Muscle of arm (tissue), 14 donors: ENCODE measurements at places on chromosomes 16 and 17.

GRCh38 chr16:86610779-86611524, 32.6 kb downstream of the FOXL1 start:
- no peak for DNase-seq

GRCh38 chr17:16484445-16485175, 7.4 kb downstream of the LRRC75A start:
- DNase-seq, result no peak

DNA sequence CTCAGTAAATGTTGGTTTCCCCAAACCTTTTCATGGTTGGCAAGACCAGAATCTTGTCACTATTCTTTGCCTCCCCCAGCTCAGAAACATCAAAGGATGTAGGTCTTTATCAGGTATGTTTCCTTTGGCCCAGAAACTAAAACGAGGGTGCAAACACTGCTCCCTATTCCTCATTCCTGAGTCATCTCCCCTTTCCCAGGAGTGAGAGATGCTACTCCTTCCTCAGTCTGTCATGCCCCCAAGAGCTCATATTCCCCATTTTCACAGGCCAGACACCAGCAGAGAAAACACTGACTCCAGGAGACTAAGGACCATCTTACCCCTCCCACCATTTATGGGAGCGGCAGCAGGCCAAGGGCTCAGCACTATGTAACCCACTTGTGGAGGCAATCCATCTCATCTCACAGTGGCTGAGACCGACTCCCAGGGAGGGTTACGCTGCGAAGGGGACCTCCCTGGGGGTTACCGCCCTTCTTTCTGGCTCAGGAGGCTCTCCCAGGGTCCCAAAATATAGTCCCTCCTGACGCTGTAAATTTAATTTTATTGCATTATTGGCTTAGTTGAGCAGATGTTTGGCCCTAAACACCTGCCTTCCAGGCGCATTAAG, 1.5 kb downstream of the GEMIN4 start:
- DNase-seq, result no peak

DNA sequence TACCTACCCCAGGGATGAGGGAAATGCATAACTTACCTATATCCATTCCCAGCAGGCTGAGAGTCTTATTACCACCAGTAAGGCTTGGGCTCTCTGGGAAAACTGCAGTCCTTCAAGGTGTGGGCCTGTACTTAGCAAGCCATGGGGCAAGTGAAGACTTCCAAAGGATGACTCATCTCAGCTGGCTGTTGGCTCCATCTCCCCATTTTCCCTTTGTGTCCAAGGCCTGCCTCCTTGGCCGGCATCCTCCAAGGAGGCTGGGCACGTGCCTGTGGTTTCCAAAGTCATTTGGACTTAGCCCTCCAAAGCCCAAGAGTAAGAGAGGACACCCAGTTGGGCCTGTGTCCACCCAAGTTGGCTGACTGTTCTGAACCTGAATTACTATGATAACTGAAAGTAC, 89.8 kb downstream of the TMEM100 start:
- no peak for DNase-seq

DNA sequence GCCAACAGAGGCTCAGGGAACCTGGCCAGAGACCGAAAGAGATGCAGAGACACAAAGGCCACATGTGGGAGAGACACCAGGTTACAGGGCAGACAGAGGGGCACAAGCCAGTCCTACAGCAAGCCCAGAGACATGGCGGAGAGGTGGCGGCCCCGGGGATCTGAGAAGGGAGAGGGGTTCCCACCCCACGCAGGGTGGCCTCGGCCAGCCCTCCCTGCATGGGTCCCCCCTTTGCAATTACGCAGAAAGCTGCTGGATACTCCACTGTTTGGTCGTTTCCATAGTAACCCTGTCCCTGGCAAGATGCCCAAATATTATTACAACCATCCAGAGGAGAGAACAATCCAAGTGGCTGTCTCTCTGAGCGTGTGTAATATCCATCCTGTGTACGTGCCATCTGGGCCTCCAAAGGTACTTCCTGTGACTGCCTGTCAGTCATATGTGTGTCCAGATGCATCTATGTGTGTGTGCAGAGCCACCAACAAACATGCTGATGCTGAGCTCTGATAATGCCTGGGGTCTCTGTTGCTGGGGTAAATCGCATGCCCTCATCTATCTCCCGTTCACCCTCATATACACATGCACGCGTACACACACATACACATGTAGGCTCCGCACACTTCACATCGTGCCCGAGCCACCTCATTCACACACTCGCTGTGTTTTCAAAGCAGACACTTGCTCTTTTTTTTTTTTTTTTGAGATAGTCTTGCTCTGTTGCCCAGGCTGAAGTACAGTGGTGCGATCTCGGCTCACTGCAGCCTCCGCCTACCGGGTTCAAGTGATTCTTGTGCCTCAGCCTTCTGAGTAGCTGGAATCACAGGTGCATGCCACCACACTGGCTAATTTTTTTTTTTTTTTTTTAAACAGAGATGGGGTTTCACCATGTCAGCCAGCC, 5.5 kb downstream of the PCGF2 start:
- peak; percentile 96 for DNase-seq

DNA sequence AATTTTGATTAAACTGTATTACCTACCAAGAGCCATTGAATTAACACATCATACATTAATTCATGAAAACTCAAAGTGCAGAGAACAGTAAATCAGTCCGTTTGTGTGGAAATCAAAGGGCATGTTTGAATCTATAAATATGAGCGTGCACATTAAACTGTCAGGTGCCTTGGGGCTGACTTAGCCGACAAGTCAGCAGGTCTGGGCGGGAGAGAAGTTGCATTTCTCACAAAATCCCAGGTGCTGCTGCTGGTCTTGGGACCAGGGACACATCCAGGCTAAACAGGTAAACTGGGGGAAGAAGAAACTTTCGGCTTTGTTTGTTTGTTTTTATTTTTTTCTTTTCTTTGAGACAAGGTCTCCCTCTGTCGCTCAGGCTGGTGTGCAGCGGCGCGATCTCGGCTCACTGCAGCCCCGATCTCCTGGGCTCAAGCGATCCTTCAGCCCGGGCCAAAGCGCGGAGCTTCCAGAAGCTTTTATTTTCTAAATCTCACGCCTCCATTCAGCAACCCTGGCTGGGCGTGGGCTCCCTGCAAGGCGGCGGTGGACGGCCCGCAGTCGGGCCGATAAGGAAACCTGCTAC, 213.9 kb downstream of the MRTFB start:
- DNase-seq, result peak; percentile 76

GRCh38 chr17:58312829-58313228, 15.8 kb downstream of the TSPOAP1 start:
- no peak for DNase-seq

GRCh38 chr16:57306676-57307341, 22.3 kb upstream of the PLLP start:
- DNase-seq, result no peak

DNA sequence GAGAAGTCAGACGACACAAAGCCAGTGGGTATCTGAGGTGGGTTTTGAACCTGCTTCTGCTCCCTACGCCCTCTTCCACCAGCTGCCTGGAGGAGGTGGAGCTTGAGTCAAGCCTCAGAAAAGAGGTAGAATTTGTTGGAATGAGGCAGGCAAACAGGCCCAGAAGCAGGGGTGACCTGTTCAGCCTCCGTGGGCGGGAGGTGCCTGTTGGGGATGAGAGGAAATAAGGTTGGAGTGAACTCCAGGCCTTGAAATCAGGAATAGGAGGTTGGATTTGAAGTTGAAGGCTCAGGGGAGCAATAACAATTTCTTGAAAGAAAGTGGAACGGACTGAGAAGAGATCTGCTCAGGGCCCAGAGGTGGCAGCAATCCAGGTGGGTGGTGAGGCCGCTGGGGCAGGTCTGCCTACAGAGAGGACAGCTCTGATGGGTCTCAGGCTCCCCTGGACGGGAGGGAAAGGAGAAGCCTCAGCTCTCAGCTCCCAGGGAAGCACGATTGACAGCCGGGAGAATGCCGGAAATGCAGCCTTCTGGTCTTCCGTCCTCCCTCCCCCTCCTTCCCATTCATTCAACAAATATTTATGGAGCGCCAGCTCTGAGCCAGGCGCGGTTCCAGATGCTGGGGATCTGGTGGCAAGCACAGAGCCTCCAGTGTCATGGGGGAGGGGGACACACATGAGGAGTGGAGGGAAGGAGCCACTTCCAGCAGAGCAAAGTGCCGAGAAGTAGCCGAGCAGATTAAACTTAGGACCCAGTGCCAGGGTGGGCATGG, 61.9 kb upstream of the CIBAR2 start:
- no peak for DNase-seq

GRCh38 chr17:15361151-15361550, 19.8 kb upstream of the TEKT3 start:
- no peak for DNase-seq

DNA sequence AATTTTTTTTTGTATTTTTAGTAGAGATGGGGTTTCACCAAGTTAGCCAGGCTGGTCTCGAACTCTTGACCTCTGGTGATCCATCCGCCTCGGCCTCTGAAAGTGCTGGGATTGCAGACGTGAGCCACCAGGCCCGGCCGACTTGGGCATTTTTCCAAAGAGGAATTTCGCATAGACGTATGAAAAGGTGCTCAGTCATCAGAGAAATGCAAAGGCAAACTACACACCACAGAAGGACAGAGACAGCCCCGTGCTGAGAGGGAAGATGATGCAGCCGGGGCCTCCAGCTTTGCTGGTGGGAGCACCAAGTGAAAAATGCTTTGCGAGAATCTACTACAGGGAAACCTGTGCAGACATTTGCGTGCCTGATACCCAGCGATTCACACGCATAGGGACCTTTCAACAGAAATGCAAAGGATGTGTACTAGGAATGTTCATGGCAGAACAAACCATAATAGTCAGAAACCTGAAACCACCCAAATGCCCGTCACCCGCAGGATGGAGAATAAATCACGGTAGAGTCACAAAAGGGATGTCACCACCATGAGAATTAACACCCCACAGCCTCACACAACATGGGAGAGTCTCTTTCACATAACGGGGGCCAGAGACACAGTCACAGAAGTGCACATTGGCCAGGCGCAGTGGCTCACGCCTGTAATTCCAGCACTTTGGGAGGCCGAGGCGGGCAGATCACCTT, 5.2 kb downstream of the RAB40B start:
- DNase-seq, result no peak

DNA sequence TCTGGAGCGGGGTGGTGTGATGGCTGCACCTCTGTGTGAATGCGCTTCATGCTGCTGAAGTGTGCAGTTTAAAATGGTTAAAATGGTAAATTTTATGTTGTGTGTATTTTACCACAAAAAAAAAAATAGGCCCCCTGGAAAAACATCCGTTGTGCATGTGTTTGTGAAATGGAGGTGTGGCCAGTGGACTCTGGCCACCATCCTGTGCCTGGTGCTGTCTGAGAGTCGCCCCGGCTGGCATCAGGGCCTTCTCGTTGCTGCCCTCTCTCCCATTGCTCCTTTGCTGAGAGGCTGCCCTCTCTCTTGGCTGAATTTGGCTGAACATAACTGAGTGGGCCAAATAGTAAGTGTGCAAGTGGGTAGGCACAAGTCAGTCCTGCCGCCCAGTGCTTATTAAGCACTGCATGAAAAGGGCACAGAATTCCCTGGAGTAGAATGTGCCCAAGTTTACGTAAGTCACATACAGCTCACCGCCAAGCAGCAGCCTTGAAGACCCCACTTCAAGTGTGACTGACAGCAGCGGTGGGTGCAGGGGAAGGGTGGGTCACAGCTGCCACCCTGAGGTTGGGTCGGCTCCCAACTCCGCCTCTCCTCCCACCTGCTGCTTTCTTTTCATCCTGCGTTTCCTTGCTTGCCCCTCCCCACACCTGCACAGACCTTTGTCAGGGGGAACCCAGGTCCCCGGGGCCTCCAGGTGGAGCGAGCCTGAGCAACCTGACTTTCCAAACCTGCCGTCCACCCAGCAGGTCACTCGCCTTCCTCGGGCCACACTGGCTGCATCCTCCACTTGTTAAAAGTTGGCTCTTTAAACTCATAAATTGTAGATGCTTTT, 46.8 kb downstream of the FOXK2 start:
- no peak for DNase-seq

GRCh38 chr16:13779676-13780075, 140.3 kb upstream of the ERCC4 start:
- no peak for DNase-seq

GRCh38 chr16:54285414-54286089, 1.0 kb downstream of the IRX3 start:
- peak; percentile 21 for DNase-seq

DNA sequence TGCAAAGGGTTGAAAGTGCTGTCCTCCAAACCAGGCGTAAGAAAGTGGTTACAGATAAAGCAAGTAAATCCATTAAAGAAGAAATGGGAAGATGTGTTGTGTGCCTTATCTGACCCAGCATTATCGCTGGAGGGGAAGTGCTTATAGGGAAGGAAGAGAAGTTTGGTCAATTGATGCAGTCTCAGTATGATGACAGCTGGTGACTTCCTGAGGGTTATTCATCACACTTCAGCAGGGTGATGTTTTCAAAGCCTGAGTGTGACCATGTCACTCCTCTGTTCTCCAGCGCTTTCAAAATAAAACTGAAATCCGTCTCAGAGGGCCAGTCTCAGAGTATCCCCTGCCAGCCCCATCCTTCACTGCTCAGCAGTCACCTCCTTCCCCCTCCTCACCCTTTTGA, 505.4 kb upstream of the RBFOX1 start:
- peak; percentile 4 for DNase-seq

- DNase-seq, result no peak
Observed at GRCh38 chr16:27922433-27922832, 141.1 kb downstream of the GSG1L start.

DNA sequence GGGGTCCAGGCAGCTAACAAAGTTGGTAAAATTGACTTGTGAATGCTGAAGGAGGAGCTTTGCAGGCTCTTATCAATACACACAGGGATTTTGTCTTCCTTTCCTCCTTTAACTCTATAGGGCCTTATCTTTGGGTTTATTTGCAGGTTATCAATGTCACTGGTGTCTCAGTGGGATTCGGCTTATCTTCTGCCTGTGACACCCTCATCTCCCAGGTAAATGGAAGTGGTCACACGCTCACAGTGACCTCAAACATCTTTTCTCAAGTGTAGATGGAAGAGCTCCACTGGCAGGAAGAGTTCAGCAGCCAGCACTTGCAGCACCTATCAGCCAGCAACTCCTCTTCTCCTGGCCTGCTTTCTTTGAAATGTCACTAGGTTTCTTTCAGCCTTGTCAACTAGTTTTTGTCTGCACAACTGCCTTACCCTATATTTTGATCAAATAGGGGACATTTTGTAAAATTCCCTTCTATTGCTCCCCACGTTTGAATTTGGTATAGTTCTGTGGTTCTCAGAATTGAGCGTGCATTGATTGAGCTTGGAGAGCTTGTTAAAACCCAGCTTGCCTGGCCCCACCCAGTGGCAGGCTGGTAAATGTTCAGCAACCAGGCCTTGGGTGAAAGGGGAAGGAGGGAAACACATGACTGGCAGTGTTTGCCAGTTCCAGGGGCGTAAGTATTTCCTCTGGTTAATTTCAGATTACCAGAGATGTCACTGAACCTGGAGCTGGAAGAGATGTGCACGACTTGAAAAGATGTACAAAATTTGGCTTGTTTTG, 12.8 kb downstream of the SLC47A1 start:
- DNase-seq, result no peak
